ENCODE measurements at places on chromosomes 6 and 20.

- no peak for DNase-seq
These were observed 612.4 kb upstream of the IMPG1 start for GRCh38 chr6:76684875-76685274.

DNA sequence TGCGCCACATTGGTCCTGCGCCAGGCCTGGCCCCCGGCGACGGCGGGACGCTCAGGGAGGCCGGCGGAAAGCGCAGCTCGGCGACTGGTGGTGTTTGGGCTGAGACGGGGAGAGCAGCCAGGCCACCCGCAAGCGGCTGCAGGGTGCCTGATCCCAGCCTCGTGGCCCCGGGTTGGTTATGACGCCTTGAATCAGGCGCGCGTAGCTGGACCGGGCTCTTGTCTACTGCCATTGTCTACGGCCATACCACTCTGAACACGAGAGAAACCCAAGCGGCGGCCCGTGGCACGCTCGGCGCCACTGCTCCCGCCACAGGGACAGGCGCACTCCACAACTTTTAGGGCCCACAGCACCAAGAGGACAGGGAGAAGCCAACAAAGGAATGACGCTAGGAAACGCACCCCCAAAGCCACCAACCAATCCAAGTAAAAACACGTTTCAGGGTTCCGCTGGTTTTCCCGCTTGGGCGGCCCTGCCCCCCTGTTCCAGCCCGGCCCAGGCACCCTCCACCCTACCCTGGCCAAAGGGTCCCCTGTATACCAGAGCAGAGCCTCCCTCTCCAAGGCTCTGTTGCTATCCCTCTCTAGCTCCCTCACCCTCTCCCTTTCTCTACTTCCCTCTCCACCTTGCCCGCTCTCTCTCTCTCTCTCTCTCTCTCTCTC, 1849.3 kb upstream of the DEFB115 start:
- DNase-seq = peak; percentile 14

GRCh38 chr6:108501559-108501958, 59.2 kb upstream of the FOXO3 start:
- no peak for DNase-seq

DNA sequence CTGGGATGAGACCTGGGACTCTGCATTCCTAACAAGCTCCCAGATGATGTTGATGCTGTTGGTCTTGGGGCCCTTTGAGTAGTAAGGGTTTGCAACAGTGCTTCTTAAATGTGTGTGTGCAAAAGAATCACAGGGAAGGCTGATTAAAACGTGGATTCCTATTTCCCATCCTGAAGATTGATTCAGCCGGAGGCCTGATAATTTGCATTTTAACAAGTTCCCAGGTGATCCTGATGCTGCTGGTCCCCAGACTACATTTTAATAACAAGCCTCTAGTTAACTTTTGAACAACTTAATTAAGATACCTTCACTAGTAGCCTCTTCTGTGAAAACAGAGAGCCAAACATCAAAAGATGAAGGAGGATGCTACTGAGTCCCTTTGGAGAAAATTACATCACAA, 156.4 kb upstream of the LAMP5 start:
- DNase-seq = no peak

DNA sequence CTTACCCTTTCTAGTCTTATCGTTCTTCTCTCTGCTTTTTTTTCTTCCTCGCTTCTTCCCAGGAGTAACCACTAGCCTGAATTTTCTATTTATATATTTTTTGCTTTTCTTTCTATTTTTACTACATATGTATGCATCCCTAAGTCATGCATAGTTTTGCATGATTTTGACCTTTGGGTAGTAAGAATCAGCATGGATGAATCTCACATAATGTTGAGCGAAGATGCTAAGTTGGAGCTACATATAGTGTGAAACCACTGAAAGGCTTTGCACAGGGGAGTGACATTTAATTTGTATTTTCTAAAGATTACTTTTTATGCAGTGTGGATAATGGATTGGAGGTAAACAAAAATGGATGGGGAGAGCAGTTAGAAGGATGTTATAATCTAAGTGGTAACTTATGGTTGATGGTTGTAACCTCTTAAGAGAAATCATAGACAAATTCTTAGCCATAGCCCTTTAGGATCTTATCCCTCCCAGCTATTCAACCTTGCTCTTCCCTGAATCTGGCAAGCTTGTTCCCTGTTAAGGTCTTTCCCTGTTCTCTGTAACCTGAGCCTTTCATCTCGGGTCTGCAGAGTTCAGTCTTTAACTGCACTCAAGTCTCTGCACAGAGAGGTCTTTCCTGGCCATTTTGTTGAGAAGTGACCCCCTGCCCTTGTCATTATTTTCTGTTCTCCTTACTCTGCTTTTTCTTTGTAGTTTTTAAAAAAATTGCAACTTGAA, 18.0 kb downstream of the PEX7 start:
- DNase-seq = no peak

DNA sequence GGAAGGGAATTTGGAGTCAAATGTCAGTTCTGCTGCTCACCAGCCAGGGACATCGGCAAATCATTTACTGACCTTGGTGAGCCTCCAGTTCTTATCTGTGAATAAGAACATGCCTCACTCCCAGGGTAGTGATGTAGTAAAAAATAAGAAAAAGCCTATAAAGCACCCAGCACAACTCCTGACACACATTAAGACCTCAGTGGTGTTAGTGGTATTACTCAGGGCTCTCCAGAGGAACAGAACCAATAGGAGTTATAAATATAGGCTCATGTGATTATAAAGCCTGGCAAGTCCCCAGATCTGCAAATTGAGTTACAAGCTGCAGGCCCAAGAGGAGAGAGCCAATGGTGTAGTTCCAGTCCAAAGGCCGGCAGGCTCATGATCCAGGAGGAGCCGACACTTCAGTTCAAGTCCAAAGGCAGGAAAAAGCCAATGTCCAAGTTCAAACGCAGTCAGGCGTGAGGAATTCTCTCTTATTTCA, 71.3 kb upstream of the EYA2 start:
- no peak for DNase-seq

- DNase-seq = no peak
These were observed 9.9 kb downstream of the CCDC167 start for GRCh38 chr6:37489697-37490336.

GRCh38 chr20:52035977-52036376, 155.6 kb downstream of the ZFP64 start:
- no peak for DNase-seq

DNA sequence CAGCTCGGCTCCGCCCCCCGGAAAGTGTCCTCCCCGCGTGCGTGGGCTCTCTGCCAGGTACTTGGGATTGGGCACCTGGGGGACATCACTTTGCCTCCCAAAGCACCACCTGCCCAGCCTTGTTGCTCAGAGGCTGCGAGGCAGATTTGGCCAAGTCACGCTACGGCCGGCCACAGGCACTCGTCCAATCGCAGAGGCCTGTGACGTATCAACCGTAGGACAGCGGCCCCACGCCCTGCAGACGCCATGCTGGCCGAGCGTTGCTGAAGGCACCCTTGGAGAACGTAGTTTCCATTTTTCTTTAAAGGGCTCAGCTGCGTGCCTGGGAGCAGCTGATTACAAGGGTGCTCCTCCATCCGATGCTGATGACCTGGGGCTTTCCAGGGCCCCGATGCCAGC, 3.1 kb downstream of the NTSR1 start:
- no peak for DNase-seq

DNA sequence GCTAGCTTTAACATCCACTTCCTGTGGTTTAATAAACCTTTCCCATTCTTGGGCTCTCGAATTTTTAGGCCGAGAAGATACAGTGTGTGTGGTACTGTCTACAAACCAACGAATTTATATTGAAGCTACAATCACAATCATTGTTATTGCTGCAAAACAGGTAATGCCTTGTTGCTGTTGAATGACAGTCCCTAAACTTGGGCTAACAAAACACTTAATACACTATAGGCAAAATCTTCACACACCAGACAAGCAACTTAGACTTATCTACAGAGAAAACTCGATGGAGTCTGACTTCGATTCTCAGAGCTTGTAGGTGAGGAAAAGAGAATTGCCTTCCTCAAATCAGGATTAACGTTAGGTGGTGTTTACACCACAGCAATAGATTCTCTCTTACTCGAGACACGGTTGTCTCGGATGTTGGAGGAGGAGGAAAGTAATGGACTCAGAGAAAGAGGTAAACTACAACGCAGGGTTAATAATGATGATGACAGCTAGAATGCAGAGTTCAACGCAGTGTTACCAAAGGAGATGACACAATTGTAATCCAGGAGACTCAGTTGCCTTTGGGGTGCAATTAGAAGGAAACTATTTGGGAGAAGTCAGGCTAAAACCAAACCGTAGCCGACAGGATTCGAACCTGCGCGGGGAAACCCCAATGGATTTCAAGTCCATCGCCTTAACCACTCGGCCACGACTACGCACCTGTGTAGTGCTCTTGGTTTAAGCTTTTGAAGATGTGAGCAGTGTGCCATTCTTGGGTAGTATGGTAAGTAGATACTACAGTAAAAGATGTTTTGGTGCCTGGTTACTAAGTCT, 32.5 kb upstream of the ZNF184 start:
- no peak for DNase-seq

- DNase-seq = peak; percentile 55
These were observed 58.6 kb downstream of the LIN28B start for GRCh38 chr6:105015482-105015881.

DNA sequence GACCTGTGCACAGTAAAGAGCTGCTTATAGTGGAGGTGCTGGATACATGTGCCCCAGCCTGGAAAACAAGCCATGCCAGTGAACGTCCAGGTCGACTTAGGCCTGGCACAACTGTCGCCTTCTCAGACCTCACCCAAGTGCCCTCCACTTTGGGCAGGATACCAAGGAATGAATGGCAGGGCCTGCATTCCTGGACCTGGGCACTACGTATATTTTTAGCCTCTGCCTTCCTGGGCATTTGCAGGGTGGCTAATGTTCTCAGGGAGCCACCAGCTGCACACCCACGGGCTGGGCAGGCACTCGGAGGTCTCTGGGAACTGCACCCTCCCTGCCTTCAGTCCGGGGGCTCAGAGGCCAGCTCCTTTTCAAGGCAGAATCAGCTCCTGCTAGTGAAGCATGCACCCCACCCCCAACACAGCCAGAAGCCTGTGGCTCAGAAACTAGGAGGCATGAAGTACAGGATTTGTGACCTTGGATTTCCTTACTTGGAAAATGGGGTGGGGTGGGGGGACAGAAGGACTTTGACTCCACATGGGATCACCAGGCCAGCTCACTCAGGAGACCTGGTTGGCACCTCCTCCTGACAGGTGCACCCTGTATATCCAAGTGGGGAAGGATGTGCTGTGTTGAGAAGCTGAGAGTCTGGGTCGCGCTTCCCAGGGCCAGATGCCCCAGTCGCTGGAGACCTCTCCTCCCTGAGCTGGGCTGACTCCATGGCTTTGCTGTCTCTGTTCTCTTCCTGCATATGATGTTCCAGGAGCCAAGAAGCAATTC, 2.5 kb upstream of the LSM14B start:
- DNase-seq = no peak

- DNase-seq = no peak
These were observed 637.8 kb downstream of the RFPL4B start for GRCh38 chr6:112984899-112985298.

- peak; percentile 32 for DNase-seq
These were observed 305.2 kb upstream of the CITED2 start for GRCh38 chr6:139679516-139680179.

DNA sequence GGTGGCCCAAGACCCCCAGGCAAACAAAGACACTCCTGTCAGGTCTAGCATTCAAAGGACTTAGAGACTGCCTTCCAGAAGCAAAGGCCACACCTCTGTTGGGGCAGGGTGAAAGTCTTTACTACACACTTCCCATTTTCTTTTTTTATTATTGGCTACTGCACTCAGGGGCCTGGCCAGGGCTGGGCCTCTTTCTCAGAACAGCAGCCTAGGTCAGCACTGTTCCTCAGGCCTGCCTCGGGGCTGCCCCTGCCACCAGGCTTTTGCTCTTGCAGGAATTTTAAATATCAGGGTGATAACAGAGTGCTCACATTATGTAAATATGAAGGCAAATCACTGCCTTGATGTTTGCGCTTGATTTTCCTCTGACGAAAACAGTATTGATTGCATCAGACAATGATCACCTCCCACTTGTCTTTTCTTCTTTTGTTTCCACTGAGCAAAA, 18.5 kb downstream of the GSTA4 start:
- DNase-seq = no peak

GRCh38 chr6:163878698-163879097, 464.2 kb downstream of the QKI start:
- no peak for DNase-seq

DNA sequence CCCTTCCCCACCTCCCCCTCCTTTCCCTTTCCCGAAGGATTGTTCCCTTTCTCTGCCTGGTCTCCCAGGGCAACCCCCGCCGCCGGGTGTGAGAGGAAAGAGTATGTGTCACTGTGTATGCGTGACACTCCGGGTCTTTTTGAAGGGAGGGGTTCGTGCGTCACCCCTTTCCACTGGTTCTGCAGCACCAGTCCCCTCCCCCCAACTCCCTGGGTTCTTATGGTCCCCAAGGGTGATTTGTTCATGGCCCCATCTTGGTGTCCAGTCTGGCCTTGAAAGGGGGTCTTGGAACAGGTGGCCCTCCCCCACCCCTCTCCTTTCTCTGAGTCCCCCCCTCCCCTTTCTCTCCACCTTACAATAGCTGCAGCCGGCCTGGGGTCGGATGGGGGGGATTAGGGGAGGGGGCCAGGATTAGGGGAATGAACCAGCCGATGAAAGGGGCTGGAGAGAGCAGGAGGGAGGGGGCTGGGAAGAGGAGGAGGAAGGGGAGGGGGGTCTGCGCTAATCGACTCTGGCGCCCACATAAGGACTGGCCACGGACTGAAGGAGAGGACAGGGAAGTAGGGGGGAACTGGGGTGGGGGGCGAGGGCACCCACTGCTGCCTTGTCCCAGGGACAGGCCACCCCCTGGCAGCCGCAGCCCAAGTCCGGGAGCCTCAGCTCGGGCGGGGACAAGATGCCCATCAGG, 1.3 kb upstream of the RING1 start:
- DNase-seq = peak; percentile 71

GRCh38 chr6:20044883-20045282, 167.4 kb downstream of the MBOAT1 start:
- no peak for DNase-seq

DNA sequence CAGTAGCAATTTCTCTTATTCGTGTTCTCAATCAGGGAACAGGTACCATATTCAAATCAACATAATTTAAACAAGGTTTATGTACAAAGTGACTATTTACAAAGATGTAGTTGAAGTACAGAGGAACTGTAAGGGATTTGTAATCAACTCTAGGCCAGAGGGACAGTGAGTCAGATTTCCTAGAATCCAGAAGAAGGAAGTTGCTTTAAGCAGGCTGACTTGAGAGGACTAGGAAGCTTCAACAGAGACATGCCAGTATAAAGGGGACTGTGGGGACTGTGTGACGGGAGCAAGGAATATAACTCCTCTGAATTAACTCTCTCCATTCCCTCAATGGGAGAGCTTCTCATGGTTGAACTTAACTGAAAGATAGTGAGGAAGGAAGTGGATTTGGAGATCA, 427.4 kb upstream of the JAG1 start:
- no peak for DNase-seq

DNA sequence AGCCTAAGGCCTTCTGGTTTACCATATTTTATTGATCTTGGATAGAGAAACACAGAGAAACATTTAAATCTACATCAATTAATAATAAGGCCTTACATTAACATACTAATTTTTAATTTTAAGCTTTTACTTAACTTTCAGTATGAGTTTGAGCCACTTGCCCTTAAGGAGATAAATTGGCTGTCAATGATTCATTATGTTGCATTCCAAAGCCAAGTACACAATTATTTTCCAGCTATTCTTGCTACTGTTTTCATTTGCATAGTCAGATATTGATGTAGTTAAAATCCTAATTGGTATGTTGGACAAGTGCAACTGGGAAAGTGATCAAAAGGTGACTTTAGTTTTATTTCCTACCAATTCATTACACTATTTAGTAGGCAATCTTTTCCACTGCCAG, 58.2 kb downstream of the MOCS1 start:
- no peak for DNase-seq
